Mesenteric fat pad (tissue), 1 donor: ENCODE measurements at places on chromosomes 4 and X. TPM values are rescaled to one million over a fixed set of nuclear protein-coding genes. Genes with fewer than 3 reads are reported as not detected.

HTR2C gene
- total RNA-seq = not detected

GTPBP6 gene
- total RNA-seq = 48.1 TPM

DNA sequence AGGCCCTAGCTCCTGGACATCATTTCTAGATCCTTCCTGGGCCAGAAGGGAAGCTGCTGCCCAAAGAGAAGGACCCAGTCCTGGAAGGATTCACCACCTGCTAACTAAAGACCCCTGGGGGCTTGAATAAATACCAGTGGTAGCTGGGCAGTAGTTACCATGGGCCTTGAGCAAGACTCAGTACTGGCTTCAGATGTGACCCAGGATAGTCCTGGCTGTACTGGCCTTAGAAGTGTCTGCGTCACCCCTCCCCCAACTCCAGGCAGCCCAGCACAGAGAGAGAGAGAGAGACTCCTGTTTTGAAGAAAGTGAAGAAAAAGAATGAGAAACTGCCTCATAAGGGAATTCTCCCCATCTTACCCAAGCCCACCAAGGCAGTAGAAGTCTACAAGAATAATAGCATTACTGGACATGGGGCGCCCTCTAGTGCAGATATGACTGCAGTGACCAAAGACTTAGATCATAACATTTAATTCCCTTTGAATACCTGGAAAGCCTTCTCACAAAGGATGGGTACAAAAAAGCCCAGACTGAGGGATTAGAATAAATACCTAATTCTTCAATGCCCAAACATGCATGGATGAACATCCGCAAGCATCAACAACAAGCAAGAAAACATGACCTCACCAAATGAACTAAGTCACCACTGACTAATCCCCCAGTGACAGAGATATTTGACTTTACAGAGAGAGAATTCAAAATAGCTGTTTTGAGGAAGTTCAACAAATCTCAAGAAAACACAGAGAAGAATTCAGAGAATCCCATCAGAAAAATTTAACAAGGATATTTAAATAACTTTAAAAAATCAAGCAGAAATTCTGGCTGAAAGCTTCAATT lies 171.8 kb downstream of the HNRNPD start:
- no peak for DNase-seq

GRCh38 chr4:35038845-35039244 lies 1205.5 kb downstream of the ARAP2 start:
- DNase-seq = no peak

GRCh38 chrX:71543316-71543715 lies 10.4 kb downstream of the OGT start:
- no peak for DNase-seq

DNA sequence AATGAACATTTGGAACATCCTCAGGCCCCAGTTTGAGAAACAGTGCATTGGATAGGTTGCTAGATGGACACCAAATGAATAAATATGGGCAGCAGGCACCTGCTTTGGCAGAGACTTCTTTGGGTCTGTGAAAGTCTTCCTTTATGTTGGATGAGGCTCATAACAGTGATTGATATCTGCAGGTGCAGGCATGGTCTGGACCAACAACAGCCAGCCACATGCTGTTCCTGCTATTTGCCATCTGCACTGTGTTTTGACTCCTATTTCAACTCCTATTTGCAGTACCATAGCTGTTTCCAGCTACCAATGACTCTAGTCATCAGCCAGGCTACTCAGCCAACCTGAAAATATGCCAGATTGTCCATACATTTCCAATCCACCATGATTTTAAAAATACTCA lies 60.9 kb downstream of the ANAPC4 start:
- no peak for DNase-seq

DNA sequence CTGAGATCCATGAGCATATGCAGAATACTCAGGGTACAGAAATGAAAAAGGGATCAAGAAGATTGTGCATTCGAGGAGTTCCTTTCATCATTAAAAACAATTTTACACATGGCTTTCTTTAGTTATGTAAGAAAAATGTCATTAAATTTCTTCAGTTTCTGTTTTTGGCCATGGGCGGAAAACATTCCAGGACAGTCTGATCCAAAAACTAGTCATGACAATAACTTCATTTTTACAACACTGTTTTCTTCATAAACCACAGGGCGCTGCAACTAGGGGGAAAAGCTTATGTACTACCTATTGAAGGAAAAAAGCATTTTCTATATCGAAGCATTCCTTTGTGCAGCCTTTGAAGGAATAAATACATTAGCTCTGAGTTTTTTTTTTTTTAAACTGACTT lies 28.2 kb downstream of the IL13RA1 start:
- no peak for DNase-seq

DNA sequence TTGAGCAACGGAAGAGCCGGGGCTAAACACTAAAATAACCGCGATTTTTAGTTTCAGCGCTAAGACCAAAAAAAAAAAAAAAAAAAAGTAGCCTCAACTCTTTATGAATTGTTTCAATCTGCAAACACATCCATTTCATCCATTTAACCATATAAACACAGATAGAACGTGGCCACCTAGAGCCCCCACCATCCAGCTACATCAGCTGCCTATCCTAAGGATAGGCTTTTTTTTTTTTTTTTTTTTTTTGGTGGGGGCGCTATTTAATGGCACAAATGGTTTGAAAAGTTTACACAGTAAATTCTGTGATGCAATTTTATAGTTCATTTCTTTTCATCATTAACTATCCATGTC lies 492 bp upstream of the HDAC8 start:
- no peak for DNase-seq

DNA sequence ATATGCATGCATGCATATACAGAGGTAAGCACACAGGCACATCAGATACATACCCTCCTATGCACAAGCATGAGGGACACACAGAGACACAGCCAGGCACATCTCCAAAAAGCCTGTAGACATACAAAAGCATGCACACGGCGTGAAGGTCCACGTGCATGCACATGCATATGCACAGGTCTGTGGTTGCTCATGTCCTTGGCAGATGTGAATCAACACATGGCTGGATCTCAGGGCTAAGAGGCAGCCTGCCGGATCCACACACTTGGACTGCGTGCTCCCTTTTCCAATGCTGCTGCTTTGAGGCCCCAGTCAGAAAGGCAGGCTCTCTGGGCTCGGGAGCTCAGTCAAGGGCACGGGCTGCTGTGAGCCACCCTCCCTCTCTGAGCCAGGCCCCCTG lies 3.6 kb downstream of the STARD8 start:
- no peak for DNase-seq

GRCh38 chr4:140781596-140781995 lies 25.4 kb upstream of the TBC1D9 start:
- no peak for DNase-seq

DNA sequence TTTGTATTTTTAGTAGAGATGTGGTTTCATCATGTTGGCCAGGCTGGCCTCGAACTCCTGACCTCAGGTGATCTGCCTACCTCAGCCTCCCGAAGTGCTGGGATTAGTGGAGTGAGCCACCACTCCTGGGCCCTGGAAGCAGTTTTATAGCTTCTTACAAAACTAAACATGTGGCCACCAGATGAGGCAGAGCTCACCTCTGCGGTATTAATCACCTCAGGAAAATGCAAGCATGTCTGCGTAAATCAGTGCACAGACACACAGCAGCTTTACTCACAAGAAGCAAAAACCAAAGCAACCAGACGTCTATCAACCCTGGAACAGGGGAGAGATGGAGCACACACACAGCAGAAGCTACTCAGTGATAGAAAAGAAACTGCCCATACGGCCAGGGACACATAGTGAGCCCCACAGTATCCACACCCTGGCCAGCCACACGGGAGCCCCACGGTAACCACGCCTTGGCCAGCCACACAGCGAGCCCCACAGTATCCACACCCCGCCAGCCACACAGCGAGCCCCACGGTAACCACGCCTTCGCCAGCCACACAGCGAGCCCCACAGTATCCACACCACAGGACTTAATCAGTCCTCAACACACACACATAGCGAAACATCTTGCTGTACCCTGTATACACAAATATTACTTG lies 30.2 kb downstream of the PPP2R3B start:
- no peak for DNase-seq

GRCh38 chr4:112111306-112111705 lies 33.9 kb upstream of the FAM241A start:
- no peak for DNase-seq

- DNase-seq = no peak
Measured at GRCh38 chr4:64581422-64581821, 172.2 kb upstream of the TECRL start.

GRCh38 chrX:295136-295535 lies 14.0 kb downstream of the PLCXD1 start:
- DNase-seq = no peak

- no peak for DNase-seq
Measured at GRCh38 chr4:24970191-24970590, 57.3 kb upstream of the CCDC149 start.

- DNase-seq = no peak
Measured at GRCh38 chr4:123469245-123469644, 72.7 kb downstream of the SPRY1 start.

- DNase-seq = no peak
Measured at GRCh38 chr4:24315056-24315455, 269.3 kb downstream of the DHX15 start.

DNA sequence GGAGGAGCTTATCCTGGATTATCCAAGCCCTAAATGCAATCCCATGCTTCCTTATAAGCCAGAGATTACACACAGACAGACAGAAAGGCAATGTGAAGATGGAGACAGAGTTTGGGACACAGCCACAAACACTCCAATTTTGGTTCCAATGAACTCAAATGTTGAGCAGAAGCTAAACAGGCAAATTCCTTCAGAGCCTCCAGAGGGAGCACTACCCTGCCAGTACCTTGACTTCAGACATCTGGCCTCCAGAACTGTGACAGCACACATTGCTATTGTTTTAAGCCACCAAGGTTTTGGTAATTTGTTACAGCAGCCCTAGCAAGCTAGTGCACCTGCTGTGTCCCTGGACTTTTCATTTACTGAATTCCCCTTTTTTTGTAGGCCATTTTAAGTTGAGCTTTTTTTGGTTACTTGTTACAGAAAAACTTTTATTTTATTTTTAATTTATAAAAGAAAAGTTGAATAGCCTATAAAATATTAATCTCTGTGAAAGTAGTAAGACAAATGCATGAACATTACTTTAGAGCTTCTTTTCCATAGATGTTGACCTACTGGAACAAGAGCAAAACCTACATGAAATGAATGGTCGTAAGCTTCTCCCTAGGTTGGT lies 33.4 kb upstream of the SRD5A3 start:
- DNase-seq = no peak

GRCh38 chr4:147039976-147040575 lies 94.4 kb upstream of the TTC29 start:
- DNase-seq = no peak

GRCh38 chr4:159483782-159484741 lies 381.2 kb downstream of the RAPGEF2 start:
- DNase-seq = no peak

DNA sequence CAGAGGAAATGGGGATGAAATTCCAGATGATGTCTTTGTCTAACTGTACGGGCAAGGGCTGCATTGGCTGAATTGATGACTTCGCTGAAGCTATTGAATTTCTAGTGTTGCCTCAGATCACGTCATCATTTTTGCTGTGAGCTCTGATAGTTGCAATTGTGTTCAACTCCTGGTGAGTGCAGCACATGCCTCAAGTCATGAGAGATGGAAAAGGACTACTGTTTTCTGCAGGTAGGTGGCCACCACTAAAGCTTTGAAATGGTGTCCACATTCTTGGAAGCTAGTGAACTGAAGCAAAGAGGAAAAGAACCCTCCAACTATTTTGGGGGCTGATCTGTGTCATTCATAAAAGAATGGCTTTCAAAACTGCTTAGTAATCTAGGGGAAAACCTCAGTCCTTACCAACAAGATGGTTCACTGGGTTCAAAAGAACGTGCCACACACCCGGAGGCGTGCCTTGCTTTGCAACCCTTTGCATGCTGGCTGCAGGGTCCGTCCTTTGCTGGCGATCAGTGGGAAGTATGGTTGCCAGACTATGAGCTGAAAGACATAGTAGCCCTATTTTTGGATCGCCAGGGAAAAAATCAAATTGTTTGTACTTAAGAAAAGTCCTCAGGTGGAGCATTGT lies 88.1 kb upstream of the STOX2 start:
- DNase-seq = no peak

DNA sequence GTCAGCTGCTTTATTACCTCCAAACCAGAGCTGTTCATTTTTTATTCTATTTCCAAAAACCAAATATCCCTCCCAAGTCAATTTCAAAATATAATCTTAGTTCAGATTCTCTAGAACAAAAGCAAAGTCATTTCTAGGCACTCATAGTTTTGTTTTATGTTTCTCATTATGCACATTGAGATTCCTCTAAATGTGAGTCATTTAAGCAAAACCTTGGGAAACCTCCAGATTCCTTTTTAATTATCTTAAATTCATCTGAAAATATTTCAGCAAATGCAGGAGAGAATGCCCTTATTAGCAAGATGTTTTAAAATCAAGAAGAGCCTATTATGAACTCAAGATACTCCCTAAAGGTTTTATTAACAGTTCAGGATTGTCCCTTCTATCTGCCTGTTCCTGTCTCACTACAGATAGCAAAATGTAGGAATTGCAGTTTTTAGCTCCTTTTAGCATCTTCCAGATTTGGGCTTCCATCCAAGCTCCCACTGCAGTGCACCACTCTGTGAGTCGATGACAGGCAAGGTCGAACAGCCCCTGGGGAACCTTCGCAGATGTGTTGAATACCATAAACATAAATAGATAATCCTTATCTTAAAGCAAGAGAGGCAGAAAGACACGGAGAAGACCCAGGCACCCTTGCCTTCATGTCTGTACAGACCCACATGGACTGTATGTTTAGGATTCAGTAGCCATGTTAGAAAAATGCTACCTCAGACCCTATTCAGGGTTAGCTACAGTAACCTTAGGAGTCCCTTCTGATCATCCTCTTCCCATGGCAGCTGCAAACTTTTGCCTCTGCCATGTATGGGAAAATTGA lies 11.3 kb upstream of the SLC9A7 start:
- no peak for DNase-seq

DNA sequence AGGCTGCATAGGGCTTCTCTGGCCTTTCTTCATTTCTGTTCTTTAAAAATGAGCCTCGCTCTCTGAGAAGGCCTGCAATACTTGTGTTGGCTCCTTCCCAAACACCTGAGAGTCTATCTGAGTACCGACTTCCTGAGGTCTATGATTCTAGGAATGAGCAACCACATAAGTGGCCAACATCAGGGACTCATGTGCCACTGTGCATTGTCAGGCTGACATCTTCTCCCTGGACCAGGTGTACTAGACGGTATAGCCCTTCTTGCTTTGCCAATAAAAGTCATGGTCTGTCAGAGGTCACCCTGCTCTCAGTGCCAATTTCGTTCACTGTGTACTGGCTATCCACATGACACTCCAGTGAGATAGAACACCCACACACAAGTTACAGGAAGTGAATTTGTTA lies 67.4 kb upstream of the EPHA5 start:
- no peak for DNase-seq
